Effector CD8-positive, alpha-beta T cell (primary cell): ENCODE measurements at places on chromosomes 6 and 20.

- DNase-seq, result no peak
Observed at GRCh38 chr6:97923249-97923648, 640.2 kb upstream of the MMS22L start.

DNA sequence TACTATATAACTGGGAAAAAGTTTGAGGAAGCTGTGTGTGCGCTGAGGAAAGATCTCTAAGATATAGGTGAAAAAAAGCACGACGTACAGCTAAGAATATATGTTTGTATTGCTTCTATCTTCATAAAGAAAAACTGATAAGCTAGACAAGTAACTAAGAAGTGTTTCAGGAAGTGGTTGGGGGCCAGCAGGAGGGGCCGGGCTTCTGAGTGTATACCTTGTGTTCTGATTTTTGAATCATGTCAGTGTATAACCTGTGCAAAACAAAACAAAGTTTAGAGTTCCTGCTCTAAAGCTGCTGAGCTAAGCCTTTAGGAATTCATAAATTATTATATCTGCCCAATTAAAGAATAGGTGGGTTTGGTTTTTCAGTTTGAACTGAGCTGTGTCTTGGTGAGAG is 7.9 kb upstream of the OSER1 start:
- DNase-seq, result peak; percentile 28

DNA sequence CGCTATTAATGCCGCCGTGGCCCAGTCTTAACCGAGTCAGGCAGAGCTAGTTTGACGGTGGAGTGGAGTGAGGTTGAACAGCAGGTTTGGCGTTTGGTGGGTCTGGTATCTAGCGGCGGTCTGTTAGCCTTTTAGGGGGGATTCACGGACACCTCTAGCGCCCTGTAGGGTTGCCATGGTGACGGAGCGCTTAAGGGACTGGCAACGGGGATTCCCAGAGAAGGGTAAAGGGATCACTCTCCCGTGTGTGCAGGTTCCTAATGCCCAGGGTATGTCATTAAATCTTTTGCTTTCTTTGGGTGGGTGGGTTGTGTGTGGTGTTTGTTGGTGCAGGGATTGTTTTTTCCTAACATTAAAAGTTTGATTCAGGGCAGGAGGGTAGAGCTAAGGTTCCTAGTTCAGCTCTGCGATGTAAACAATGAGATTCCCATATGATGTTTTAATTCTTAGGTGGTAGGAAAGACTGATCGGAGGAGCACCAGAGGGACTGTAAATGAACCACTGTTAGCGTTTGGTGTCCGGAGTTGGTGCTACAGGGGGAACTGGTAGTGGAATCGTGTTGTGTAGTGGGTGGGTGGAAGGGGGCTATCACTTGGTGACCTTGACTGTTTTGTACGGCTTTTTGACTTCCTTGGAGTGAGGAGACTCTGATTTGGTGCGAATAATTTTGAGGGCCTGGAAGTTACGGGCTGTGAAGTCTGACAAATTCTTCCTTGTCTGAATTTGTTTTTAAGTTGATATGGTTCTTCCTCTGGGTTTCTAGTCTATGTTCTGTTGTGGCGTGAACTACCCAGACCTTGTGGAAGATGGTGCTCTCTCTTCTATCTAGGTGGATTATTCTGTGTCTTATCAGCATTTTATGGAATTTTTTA is 5.0 kb downstream of the BRD2 start:
- DNase-seq, result peak; percentile 70

DNA sequence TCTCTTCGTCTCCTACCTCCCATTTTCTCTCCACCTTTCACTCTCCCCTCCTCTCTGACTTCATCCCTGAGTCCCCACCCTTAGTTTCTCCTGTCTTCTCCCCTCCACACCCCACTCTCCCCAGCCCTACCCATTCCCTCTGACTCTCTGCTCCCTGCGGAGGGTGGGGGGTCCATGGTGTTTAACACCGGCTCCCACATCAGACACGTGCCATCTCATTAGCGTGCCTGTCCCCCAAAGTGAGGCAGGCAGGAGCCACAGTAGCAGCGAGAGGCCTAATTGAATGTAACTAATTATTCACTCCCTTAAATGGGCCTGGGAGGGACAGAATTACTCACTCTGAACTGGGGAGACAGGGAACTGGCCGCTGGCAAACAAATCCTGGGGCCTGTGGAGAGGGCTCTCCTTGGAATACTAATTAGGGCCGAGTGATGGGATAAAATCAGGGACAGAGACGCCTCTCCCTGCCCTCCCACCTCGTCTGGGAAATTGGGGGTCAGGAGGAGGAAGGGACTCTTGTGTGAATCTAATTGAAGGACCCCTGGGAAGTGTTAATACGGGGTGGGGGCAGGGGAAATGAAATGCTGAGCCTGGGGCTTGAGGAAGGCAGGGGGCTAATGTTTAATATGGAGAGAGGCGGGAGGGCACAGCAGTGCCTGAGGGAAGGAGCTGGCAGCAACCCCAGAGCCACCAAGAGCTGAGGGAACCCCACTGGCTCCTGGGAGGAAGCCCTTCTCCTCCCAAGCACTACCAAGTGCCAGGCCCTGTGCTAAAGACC is 17.9 kb downstream of the CD40 start:
- no peak for DNase-seq

- DNase-seq, result peak; percentile 5
Observed at GRCh38 chr20:43915211-43916072, 790 bp downstream of the TOX2 start.

DNA sequence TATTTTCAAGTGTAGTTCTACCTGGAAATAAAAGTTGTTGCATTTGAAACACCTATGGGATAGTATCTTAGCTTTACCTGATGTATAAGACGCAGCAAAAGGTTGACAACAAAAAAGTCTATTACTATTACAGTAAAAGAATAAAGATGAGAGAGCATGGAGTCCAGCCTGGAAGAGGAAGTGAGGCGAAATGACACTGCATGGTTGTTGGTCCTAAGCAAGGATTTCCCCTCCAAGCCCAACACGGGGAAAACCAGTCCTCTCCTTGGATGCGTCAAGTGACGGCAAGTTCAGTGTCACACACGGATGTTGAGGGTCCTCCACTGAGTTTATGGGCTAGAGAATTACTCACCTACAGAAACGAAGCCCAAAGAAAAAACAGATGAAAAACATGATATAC is 51.7 kb downstream of the COL11A2 start:
- DNase-seq, result no peak
